Smooth muscle cell of the pulmonary artery (primary cell): ENCODE measurements at places on chromosomes 11 and 22. TPM values are rescaled to one million over a fixed set of nuclear protein-coding genes. Genes with fewer than 3 reads are reported as not detected.

MUC2 gene
- not detected in 2 replicates for total RNA-seq

TESMIN gene
- 0.10 and 0.26 TPM in 2 replicates for total RNA-seq

BIK gene
- not detected in 2 replicates for total RNA-seq

SLC6A5 gene
- total RNA-seq, result not detected in 2 replicates

OR9I1 gene
- total RNA-seq, result not detected in 2 replicates

MRGPRE gene
- total RNA-seq, result 0.20 TPM in 1 of 2 replicates, not detected in the other
